GDM1 (cell line): ENCODE measurements at places on chromosomes 5 and 9.
A peak's percentile ranks its signal among the peaks of the same experiment; 100 is the strongest.

- no peak for DNase-seq
Observed at GRCh38 chr9:92668746-92669526, 995 bp downstream of the IPPK start.

GRCh38 chr5:94072116-94072515 is 330.7 kb upstream of the POU5F2 start:
- no peak for DNase-seq

- no peak for DNase-seq
Observed at GRCh38 chr9:108056084-108056804, 566.7 kb upstream of the KLF4 start.

- no peak for DNase-seq
Observed at GRCh38 chr9:131791542-131792254, 51.8 kb upstream of the RAPGEF1 start.

GRCh38 chr5:151450605-151451004 is 3.2 kb downstream of the SLC36A1 start:
- no peak for DNase-seq

DNA sequence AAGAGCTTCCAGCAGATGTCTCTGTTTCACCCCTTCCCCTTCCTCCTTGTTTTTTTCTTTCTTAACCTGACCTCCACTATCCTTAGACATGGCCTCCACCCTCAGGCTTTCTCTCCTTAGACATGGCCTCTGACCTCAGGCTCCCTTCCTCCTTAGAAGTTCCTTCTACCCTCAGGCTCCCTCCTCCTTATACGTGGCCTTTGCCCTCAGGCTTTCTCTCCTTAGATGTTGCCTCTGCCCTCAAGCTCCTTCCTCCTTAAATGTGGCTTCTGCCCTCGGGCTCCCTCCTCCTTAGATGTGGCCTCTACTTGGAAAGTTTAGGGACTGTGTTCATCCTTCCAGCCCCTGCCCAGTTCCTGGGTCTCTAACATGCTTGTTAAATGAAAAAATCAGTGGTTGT is 180.4 kb upstream of the S1PR3 start:
- no peak for DNase-seq

- no peak for DNase-seq
Observed at GRCh38 chr9:129253803-129254381, 75.8 kb upstream of the IER5L start.

GRCh38 chr5:13303445-13303844 is 641.0 kb downstream of the DNAH5 start:
- DNase-seq, result no peak

- no peak for DNase-seq
Observed at GRCh38 chr9:27338527-27338903, 41.6 kb upstream of the EQTN start.

DNA sequence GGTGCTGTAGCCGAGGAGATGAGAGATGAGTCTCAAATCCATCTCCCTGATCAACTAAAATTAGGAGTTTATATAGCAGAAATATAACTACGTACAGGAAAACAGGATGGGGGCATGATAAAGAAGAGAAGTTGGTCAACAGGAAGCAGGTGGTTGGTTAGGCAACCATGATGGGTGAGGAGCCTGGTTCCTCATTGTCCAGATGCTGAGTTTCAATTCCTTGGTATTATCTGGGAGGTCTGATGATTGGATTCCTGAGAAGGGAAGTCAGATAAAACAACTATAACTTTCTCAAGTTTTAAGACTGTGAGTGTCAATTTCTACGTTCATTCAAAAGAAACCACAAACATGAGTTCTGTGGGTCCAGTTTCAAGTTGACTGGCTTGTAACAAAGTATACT is 323.9 kb downstream of the MTRR start:
- DNase-seq, result no peak

- no peak for DNase-seq
Observed at GRCh38 chr5:67676863-67677262, 480.3 kb upstream of the CD180 start.

- DNase-seq, result no peak
Observed at GRCh38 chr5:591746-592145, 20.4 kb upstream of the CEP72 start.

GRCh38 chr5:173327084-173327947 is 898 bp downstream of the STC2 start:
- DNase-seq, result no peak

GRCh38 chr9:82117026-82117811 is 128.6 kb downstream of the SPATA31D1 start:
- DNase-seq, result no peak

DNA sequence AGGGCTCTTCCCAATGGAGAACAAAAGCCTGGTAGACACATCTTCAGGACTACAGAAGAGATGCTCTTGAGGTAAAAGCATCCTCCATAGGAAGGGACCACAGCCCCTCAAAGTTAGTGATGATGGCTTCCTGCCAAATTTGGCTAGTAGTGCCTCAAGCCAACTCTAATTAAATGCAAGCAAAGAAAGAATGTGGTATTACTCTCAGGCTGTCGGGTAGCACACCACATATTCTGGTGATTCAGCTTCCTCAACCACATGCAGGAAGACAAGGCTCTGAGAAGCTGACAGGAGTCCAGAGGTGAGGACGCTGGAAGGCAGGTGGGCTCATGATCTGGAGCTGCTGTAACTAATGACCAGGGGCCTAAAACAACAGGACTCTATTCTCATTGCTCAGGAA is 37.2 kb upstream of the S1PR3 start:
- DNase-seq, result no peak

- DNase-seq, result peak; percentile 36
Observed at GRCh38 chr9:137294091-137294680, 7.9 kb downstream of the NRARP start.

DNA sequence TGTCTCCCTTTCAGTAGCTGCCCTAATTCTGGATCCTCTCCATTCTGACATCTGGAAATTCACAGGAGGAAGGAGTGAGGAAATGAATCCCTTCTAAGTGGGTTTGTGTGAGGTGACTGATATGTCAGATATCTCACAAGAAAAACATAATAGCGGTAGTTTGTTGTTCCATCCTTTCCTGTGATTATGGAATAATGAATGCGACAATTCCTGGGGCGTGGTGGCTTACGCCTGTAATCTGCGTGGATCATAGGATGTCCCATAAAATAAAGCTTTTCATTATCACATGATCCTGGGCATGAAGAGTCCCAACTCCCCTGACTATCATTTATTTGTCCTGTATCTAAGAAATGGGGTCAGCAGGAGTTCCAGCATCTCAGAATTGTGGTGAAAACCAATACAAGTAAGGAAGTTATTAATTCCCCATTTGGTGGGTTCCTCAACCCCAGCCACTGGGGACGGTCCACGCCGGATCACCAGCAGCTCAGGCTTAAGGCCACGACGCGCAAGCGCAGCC is 375 bp upstream of the C5orf24 start:
- DNase-seq, result no peak

DNA sequence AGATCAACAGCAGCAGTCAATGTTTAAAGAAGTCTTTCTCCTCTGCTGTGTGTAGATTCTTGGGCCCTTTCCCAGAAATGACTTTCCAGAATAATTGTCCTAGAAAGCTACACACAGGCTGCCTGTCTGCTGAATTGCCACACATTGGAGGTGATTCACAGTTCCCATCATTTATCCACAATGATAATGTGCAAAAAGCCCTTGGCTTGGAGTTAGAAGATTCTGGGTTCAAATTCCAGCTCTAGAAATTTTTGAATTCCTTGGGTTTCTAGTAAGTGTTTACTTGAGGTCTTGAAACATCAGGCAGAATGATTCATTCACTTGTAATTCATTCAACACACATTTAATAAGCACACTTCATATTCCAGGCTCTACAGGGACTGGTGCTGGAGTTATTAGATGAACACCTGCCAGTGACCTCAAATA is 28.6 kb upstream of the EPB41L4B start:
- DNase-seq, result no peak

GRCh38 chr5:39040875-39041274 is 33.3 kb downstream of the RICTOR start:
- DNase-seq, result no peak

- no peak for DNase-seq
Observed at GRCh38 chr5:137750436-137750835, 3.7 kb downstream of the HNRNPA0 start.

GRCh38 chr5:150286820-150287219 is 2.8 kb downstream of the CAMK2A start:
- no peak for DNase-seq

DNA sequence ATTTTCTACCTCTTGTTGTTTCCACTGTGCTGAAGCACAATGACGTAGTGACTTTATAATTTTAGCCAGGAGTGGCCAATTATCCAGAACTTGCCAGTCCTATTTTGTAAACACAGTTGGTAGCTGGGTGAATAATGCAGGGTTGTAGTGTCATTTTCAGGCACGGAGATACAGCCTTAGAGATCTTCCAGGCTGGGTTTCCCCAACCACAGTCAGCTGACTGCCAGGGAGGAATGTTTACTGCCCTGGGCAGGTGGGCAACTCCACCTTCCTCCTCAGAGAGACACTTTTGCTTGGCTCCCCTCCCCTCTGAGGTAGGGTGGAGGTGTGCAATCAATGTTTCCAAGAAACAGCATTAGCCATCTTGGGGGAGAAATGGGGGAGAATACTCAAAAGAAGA is 228.1 kb upstream of the NR4A3 start:
- DNase-seq, result no peak

DNA sequence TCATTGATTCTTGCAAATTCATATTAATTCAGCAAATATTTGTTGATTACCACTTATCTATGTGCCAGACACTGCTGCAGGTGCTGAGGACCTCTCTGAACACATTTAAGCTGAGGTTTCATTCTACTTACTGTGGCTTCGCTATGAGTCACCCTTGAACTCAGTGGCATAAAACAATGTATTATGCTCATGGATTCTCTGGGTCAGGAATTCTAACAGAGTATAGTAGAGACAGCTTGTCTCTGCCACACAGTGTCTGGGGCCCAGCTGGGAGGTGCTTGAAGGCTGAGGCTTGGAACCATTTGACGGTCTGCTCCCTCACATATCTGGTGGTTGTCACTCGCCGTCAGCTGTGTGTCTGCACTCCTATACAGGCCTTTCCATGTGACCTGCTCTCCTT is 124.3 kb upstream of the NR3C1 start:
- no peak for DNase-seq

GRCh38 chr9:95131023-95131943 is 186.2 kb downstream of the FANCC start:
- peak; percentile 37 for DNase-seq

- no peak for DNase-seq
Observed at GRCh38 chr9:128442150-128442549, 13.7 kb upstream of the ODF2 start.

- DNase-seq, result no peak
Observed at GRCh38 chr5:147388184-147389108, 121.4 kb downstream of the DPYSL3 start.

GRCh38 chr9:120761006-120761405 is 32.2 kb downstream of the FBXW2 start:
- no peak for DNase-seq

DNA sequence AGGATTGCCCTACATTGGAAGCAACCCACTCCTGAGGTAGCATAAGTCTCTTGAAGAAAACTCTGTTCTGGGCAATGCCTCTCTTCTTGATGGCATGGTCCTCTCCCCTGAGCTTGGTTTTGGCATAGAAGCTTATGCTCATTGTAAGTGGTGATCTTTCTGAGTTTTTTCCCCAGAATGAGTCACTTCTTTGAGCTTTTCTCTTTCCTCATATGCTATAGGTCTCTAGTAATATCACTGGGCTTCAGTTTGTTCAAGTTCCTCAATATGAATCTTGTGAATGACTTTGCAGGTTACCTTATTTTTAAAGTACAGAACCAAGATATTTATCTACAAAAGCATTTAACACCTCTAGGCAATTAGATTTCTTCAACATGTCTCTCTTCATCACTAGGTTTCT is 76.5 kb upstream of the ATG10 start:
- DNase-seq, result peak; percentile 10

- DNase-seq, result peak; percentile 30
Observed at GRCh38 chr9:98998441-98999151, 54.9 kb downstream of the COL15A1 start.

- DNase-seq, result peak; percentile 39
Observed at GRCh38 chr9:6827439-6828145, 69.8 kb downstream of the KDM4C start.

GRCh38 chr5:74514888-74515551 is 125.5 kb downstream of the ENC1 start:
- DNase-seq, result no peak

DNA sequence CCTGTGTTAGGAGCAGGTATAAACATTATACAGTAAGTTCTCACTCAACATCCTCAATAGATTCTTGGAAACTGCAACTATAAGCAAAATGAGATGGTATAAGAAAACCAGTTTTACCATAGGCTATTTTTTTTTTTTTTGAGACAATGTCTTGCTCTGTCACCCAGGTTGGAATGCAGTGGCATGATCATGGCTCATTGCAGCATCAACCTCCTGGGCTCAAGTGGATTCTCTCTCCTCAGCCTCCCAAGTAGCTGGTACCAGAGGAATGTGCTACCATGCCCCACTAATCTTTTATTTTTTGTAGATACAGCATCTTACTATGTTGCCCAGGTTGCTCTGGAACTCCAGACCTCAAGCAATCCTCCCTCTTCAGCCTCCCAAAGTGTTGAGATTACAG is 50.1 kb upstream of the ADRB2 start:
- no peak for DNase-seq

- DNase-seq, result no peak
Observed at GRCh38 chr5:163661360-163661759, 155.9 kb downstream of the MAT2B start.

- DNase-seq, result no peak
Observed at GRCh38 chr5:64158827-64159226, 6.8 kb upstream of the RNF180 start.

GRCh38 chr5:159031915-159032314 is 67.8 kb downstream of the EBF1 start:
- no peak for DNase-seq

GRCh38 chr5:81852291-81853029 is 101.6 kb upstream of the SSBP2 start:
- DNase-seq, result no peak

- no peak for DNase-seq
Observed at GRCh38 chr5:154440540-154440939, 5.3 kb upstream of the SAP30L start.

DNA sequence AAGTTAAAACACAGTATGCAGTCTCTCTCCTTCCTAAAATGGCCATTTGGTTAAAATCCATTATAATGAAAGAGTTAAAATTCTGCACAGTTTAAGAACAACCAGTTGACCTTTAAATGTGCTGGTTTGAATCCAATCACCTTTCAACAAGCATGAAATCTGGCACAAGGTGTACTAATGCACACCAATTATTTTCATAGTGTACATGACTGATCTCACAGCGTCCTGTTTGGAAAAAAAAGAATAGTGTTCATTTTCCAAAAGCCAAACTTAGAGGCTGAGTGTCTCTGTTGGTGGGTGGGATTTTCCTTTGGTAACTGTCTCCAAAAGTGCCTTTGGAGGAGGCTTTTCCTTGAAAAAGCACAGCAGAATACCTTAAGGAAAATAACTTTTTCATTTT is 180.6 kb downstream of the DEPDC1B start:
- no peak for DNase-seq

- DNase-seq, result no peak
Observed at GRCh38 chr5:53613061-53613460, 52.6 kb downstream of the NDUFS4 start.

GRCh38 chr5:24196789-24197188 is 448.0 kb downstream of the CDH10 start:
- DNase-seq, result no peak
